ENCODE measurements at places on chromosomes 3 and 15.

DNA sequence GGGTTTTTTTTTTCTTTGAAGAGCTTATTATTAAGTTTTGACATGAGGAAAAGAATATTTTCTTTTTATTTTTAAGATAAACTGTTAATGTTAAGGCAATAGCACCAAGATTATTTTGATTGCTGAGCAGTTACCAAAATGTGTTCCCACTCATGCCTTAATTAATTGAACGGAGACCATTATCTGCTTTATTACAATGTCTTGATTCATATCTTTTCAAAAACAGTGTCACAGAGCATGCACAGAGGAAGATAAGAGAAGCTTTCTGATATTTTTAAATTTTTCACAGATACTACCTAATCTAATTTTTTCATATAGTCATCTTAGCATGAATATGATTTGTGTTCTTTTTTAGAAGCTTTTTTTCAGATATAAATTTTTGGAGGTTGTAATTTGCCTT lies 106.7 kb upstream of the FEZF2 start:
- DNase-seq = no peak

GRCh38 chr3:30539206-30539605 lies 67.2 kb upstream of the TGFBR2 start:
- DNase-seq = peak; percentile 89

DNA sequence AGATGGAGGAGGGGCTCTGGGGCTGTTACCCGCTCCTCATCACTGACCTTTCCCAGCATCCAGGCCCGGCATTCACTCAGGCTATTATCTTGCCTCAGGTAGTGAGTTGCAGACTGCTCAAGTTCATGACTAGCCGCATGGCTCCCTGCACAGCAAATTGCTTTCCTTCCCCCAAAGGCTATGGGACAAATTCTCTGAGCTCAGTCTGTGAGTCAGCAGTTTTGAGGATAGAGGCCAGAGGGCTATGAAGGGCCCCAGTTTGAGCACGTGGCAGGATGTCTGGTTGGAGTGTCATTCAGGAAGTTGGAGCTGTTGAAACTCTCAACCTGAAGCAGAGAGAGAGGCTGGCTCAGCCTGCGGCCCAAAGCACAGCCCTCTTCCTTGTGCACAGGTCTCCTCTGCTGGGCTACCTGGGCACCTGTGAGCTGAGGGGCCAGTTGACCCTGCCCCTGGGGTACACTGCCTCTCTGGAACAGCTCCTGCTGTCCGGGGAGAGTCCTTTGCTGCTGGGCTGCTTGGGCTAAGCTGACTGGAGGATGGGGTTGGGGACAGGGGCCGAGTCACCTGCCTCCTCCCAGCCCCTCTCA lies 7.9 kb downstream of the FAH start:
- peak; percentile 52 for DNase-seq

DNA sequence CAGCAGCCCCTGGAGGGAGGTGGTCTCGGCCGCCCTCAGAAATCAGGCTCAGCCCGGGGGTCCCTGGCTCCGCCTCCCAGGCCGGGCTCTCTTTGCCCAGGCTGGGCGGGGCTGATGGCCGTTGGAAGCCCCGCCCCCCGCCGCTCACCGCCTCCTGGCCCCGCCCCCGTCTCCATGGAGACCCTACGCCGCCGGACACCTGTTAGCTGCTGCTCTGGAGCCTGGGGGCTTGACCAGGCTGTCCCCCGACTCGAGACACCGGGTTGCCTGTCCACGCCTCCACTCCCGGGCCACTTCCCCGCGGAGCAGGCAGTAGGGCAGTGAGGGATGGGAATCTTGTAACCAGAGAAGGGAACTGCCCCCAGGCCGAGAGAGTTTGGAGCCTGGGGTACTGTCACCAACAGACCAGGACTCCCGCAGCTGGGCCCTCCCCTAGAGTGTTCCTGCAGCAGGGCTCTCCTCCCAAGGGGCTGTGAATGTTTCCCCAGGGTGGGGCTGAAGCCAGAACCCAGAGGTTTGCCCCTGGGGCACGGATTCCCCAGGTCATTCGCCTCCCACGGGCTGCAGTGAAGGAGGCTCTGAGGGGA lies 27.8 kb upstream of the RPL32 start:
- no peak for DNase-seq

- no peak for DNase-seq
Measured at GRCh38 chr15:46848704-46849103, 868.6 kb upstream of the SEMA6D start.

Measured in PC-9 (cell line).